Nephron progenitor cell (in vitro differentiated cells): ENCODE measurements at places on chromosomes 4 and X.

GRCh38 chr4:105455182-105455581 lies 18.7 kb downstream of the PPA2 start:
- H3K36me3 ChIP-seq = peaks cover 77% of the 10 kb centered on the region
- H3K27ac ChIP-seq = no peak overlapping the region
- H3K27me3 ChIP-seq = no peaks in the 10 kb centered on the region
- H3K4me1 ChIP-seq = no peaks in the 10 kb centered on the region

- peak overlapping the region; percentile 75 for H3K27ac ChIP-seq
- DNase-seq = no peak
- no peak overlapping the region for H3K4me3 ChIP-seq
- peaks cover under 1% of the 10 kb centered on the region for H3K36me3 ChIP-seq
- H3K27me3 ChIP-seq = peaks cover 4% of the 10 kb centered on the region
- peaks cover 68% of the 10 kb centered on the region for H3K4me1 ChIP-seq
Measured at GRCh38 chr4:7166981-7167700, 25.2 kb upstream of the SORCS2 start.

DNA sequence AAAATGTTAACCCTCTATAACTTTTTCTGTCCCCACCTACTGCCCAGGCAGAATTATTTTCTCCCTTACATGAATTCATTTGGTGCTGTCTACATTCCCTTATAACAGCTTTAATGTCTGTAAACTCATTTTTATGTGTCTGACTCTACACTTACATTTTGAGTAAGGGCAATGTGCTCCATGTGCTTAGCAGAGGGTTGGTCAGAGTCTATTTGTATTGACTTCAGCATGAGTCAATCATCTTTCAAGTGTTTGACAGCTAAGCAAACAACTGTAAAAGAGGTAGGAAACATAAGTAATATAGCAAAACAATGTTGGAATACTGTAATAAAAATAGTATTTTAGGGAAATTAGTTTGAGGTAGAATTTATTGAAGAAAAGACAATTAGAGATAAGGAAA lies 6.3 kb downstream of the IL15 start:
- no peak for DNase-seq
- H3K27me3 ChIP-seq = peaks cover 61% of the 10 kb centered on the region
- no peaks in the 10 kb centered on the region for H3K4me1 ChIP-seq
- no peak overlapping the region for H3K4me3 ChIP-seq
- H3K36me3 ChIP-seq = no peaks in the 10 kb centered on the region
- no peak overlapping the region for H3K27ac ChIP-seq

DNA sequence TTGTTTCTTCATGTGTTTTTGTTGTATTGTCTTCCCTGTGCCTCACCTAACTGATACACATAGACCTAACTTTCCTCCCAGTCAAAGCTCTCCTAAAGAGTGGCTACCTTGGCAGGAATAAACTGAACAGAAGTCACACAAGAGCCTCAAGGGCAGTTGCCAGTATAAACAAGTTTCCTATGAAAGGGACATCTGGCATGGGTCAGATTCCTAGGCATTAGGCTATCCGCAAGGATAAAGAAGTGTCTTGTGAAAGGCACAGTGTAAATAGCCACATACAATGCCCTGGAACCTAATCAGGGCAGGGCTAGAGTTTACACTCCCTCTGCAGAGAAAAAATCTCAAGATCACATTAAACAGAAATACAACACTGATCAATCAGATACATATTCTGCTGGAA lies 220.8 kb downstream of the SPANXN3 start:
- peak overlapping the region; percentile 21 for H3K27ac ChIP-seq
- H3K4me1 ChIP-seq = no peaks in the 10 kb centered on the region
- DNase-seq = no peak
- no peak overlapping the region for H3K4me3 ChIP-seq
- no peaks in the 10 kb centered on the region for H3K36me3 ChIP-seq
- no peaks in the 10 kb centered on the region for H3K27me3 ChIP-seq

- no peak overlapping the region for H3K27ac ChIP-seq
- H3K4me1 ChIP-seq = peaks cover 40% of the 10 kb centered on the region
- H3K36me3 ChIP-seq = no peaks in the 10 kb centered on the region
- no peak overlapping the region for H3K4me3 ChIP-seq
- DNase-seq = no peak
- peaks cover 3% of the 10 kb centered on the region for H3K27me3 ChIP-seq
Measured at GRCh38 chr4:26269038-26269437, 51.8 kb upstream of the RBPJ start.

DNA sequence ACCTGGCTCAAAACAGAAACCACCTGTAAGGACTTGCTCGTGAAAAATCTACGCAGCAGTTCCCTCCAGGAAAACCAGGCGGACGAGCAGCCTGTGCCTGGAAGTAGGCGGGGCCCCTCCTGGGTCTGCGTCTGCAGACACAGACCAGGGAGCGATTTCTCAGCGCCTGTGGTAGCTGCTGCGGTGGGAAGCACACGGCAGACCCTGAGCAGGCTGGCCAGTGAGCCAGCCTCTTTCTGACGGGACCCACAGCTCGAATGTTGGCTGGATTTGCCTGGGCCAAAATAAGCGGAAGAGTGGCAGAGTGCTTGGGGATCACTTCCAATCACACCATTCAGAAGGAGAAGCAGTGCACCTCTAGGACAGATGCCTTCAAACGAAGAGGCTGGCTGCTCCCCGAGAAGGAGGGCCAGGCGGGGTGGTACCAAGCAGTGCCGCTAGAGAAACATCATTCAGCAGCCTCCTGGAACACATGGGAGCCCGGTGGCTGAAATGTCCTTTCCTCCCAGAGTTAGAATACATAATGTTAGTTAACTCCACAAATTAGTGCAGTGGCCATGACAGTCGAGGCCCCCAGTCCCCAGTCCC lies 85.9 kb downstream of the GATB start:
- peaks cover 90% of the 10 kb centered on the region for H3K4me1 ChIP-seq
- H3K36me3 ChIP-seq = peaks cover 4% of the 10 kb centered on the region
- H3K4me3 ChIP-seq = peak overlapping the region; percentile 46
- DNase-seq = peak; percentile 65
- no peaks in the 10 kb centered on the region for H3K27me3 ChIP-seq

GRCh38 chrX:107654872-107655761 lies 26.8 kb downstream of the PRPS1 start:
- peaks cover 22% of the 10 kb centered on the region for H3K4me1 ChIP-seq
- peaks cover 12% of the 10 kb centered on the region for H3K36me3 ChIP-seq
- peaks cover 12% of the 10 kb centered on the region for H3K27me3 ChIP-seq
- H3K27ac ChIP-seq = peak overlapping the region; percentile 39
- peak; percentile 78 for DNase-seq

DNA sequence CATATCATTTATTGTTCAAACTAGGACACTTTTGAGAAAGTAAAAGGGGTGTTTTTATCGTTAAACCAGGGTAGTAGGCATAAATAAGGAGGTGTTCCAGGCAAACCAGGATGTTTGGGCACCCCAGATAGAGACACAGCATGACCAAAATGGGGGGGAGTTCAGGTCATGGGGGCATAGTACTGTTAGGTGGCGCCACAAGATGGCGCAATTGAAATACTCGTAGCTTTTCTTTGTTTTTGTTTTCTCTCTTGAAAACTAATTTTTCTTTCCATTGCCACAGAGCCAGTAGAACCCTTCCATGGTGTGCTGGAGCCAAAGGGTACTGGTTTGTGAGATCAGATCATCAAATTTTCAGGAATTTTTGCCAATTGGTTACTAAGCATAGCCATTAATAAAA lies 283.4 kb downstream of the BCOR start:
- H3K4me1 ChIP-seq = peaks cover 58% of the 10 kb centered on the region
- peaks cover 72% of the 10 kb centered on the region for H3K27me3 ChIP-seq
- DNase-seq = no peak
- H3K36me3 ChIP-seq = no peaks in the 10 kb centered on the region
- H3K27ac ChIP-seq = no peak overlapping the region

GRCh38 chr4:157221426-157221894 lies 932 bp downstream of the GRIA2 start:
- H3K4me3 ChIP-seq = peak overlapping the region; percentile 81
- H3K36me3 ChIP-seq = no peaks in the 10 kb centered on the region
- DNase-seq = no peak
- H3K4me1 ChIP-seq = peaks cover 27% of the 10 kb centered on the region
- H3K27ac ChIP-seq = no peak overlapping the region

GRCh38 chr4:57318703-57319102 lies 208.5 kb upstream of the IGFBP7 start:
- H3K27me3 ChIP-seq = no peaks in the 10 kb centered on the region
- no peak overlapping the region for H3K27ac ChIP-seq
- no peaks in the 10 kb centered on the region for H3K36me3 ChIP-seq
- DNase-seq = no peak

DNA sequence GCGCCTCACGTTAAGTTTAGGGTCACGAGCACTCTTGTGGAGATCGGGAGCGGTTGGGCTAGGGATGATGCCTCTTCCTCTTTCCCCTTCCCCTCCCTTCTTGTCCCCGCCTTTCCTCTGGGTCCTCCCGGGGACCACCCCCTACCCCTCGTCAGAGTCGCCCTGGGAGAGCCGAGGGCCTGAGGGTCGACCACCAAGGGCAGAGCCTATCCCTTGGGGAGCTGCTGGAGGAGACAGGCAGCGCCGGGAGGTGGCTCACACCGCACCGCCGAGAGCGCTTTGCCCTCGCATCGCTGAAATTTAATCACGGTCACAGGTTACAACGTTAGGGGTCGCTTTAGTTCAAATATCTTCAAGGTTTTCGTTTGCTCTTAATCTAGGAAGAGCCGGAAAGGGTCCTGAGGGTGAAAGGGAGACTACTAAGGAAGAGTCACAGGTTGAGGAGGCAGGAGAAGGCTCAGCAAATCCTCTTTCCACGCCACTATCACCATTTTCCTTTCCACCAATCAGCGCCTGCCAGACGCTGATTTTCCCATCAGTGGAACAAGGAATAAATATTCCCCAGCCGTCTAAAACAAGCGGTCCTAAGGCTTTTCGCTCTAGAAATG lies 528 bp upstream of the SNCA start:
- DNase-seq = peak; percentile 66
- H3K4me1 ChIP-seq = peaks cover 46% of the 10 kb centered on the region
- peaks cover 26% of the 10 kb centered on the region for H3K27me3 ChIP-seq
- peak overlapping the region; percentile 92 for H3K4me3 ChIP-seq
- peaks cover 16% of the 10 kb centered on the region for H3K36me3 ChIP-seq

DNA sequence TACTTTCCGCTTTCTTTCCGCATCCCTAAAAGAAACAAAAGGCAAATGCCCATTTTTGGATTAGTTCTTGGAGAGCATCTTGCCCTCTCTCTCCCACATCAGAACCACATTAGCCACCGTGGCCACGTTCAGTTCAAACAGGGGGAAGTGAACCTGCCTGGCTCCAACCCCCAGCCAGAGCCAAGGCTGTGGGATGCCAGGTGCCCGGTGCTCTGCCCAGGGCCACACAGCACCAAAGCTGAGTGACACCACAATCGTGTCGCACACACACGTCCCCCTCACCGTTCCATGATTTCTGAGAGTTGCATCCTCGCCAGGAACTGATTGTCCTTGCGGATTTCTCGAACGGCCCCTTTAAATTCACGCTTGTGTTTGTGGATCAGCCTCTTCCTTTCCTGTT lies 24.3 kb downstream of the NOP14 start:
- H3K27ac ChIP-seq = no peak overlapping the region
- H3K4me3 ChIP-seq = no peak overlapping the region
- H3K27me3 ChIP-seq = peaks cover 4% of the 10 kb centered on the region
- no peak for DNase-seq
- H3K36me3 ChIP-seq = peaks cover 28% of the 10 kb centered on the region

DNA sequence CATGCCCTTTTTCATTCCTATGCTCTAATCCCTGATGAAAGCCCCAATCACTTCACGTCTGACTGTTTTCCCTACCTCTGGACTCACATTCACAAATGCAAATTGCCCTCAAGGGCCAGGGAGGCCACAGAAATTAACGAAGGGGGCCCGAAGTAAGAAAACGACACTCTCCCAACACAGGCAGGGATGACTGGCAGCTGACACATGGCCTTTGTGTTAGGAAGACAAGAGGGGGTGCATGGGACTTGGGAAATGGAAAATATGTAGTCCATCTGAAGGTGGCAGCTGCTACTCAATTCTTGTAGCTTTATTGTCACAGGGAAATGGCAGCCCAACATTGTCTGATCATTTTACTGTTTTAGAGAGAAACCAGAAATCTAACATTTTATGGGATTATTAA lies 12.3 kb upstream of the SPARCL1 start:
- H3K27ac ChIP-seq = no peak overlapping the region
- no peak overlapping the region for H3K4me3 ChIP-seq
- H3K4me1 ChIP-seq = no peaks in the 10 kb centered on the region
- no peak for DNase-seq

DNA sequence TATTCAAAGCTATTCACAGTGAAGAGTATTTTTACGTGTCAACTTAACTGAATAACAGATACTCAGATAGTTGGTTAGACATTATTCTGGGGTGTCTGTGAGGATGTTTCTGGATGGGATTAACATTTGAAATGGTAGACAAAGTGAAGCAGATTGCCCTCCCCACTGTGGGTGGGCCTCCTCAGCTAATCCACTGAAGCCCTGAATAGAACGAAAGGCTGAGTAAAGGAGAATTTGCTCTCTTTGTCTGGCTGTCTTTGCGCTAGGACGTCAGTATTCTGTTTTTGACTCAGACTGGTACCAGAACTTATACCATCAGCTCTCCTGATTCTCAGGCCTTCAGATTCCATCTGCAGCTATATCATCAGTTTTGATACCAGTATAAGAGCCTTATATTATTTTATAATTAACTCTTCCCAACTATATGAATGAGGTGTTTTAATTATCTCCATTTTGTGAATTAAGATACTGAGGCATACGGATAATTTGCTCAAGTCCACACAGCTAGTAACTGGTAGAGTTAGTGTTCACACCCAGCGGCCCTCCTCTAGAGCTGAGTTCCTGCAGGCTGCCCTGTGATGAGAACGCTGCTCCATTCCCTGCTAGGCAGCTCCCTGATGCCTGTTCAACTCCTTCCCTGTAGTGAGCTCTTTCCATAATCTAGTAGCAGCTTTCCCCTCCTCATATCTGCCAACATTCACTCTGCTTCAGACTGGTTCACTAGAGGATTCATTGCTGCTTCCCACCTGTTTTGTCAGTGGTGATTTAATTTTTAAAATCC lies 87.5 kb downstream of the RBM46 start:
- no peaks in the 10 kb centered on the region for H3K36me3 ChIP-seq
- no peak overlapping the region for H3K4me3 ChIP-seq
- H3K4me1 ChIP-seq = no peaks in the 10 kb centered on the region
- peaks cover 3% of the 10 kb centered on the region for H3K27me3 ChIP-seq
- no peak for DNase-seq

GRCh38 chr4:53861856-53862610 lies 202.4 kb downstream of the CHIC2 start:
- H3K4me1 ChIP-seq = peaks cover 56% of the 10 kb centered on the region
- no peak overlapping the region for H3K27ac ChIP-seq
- H3K36me3 ChIP-seq = peaks cover 15% of the 10 kb centered on the region
- no peaks in the 10 kb centered on the region for H3K27me3 ChIP-seq
- no peak for DNase-seq
- H3K4me3 ChIP-seq = no peak overlapping the region
